ENCODE measurements at places on chromosomes 13 and 19.
A peak's percentile ranks its signal among the peaks of the same experiment; 100 is the strongest.

- DNase-seq = no peak
These were observed 131.3 kb downstream of the LACC1 start for GRCh38 chr13:44011036-44011435.

DNA sequence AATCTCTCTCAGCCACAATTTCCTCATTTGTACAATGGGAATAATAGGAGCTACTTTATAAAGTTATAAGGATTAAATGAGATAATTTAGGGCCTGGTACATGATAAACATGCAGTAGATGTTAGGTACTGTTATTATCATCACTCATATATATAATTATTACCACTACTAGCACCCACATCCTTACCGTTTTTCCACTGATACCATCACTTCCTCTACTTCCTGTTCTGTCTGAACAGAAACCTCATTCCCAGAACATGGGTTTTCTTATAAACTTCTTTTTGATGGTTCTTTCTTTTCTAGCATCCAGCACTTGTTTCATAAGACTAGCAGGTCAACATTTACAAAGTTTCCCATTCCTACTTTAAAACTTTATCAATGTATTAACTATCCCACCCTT lies 6.3 kb downstream of the CDADC1 start:
- no peak for DNase-seq

GRCh38 chr13:110151462-110151861 lies 155.5 kb downstream of the COL4A1 start:
- DNase-seq = no peak

GRCh38 chr13:45473627-45474026 lies 8.9 kb downstream of the COG3 start:
- DNase-seq = peak; percentile 42

GRCh38 chr13:78177306-78177705 lies 258.7 kb upstream of the EDNRB start:
- DNase-seq = no peak

- DNase-seq = no peak
These were observed at the start of gene ZSCAN1 for GRCh38 chr19:58033741-58034476. Gene ZSCAN1 (plus strand): TSS chr19:58034025. CDS start chr19:58037837, 3,812 bp downstream.

DNA sequence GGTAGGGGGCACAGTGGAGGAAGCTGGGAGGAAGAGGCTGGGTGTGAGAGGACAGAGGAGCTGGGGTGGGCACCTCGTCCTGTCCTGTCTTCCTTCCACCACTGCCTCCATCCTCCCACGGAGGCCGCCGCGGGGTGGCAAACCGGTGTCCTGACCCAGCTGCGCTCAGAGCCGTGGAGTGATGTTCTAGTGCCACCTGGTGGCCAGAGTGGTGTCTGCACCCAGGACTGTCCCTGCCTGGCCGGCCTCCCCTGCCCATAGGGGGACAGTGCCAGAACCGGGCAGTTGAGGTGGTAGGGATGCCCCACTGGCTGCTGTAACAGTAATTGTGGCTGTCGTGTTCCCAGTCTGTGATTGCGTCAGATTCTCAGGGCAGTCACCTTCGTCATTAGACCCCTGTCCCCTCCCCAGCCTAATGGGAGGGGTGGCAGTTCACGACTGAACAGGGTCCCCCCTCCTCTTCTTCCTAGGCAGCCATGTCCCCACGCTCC lies 11.1 kb upstream of the ARRDC2 start:
- peak; percentile 78 for DNase-seq

GRCh38 chr19:38204728-38205127 lies 19.3 kb downstream of the DPF1 start:
- no peak for DNase-seq

DNA sequence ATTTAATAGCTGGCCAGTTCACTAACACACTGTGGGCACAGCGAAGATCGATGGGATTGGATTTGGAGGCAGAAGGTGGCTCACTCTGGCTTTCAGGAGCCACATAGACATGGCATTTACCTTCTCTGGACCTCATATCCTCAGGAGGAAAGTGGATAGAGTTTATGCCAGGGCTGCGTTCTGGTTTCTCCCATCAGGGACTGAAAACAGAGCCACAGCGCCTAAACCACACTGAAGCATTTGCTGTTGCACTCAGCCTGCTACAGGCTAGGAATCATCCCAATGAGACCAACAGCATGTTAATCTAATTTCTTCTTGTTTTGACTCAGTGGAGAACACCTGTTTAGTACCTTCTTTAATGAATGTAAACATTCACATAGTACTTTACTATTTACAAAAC lies 1.6 kb downstream of the CYSLTR2 start:
- DNase-seq = no peak

DNA sequence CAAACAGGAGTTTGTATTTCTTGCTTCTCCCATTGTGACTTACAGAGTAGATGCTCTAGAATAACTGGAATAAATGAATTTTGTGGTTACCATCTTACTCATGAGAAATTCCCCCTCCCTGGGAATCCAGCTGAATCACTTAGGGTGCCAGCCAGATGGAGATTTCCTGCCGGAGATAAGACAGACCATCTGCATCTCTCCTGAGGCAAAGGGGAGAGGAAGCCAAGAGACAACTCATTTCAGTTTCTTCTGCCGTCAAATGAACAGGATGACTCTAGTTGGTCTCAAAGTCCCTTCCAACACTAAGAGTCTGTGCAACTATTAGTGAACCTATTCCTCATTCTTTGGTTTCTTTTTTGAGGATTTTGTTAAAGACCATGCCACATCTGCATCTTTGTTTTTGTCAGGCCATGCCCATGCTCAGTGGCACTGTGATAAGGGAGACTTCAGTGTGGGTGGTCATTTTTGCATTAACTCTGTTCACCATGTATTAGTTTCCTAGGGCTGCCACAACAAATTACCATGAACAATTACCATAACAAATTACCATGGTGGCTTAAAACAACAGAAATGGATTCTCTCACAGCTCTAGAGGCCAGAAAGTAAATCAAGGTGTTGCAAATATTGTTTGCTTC lies 112.8 kb downstream of the NDFIP2 start:
- no peak for DNase-seq

DNA sequence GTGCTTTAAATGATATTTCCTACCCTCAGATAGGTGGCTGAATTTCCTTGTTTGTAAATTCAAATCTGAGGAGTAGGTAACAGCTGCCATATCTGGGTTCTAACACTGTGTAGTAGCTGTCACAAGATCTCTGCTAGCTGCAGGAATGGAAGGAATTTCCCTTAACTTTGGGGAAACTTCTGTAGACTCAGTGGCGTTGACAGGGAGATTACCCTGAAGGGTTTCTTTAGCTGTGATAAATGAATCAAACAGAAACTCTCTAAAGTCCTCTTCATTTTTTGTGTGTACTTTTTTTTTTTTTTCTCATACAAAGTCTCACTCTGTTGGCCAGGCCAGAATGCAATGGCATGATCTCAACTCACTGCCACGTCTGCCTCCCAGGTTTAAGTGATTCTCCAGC lies 5.3 kb upstream of the EPSTI1 start:
- peak; percentile 49 for DNase-seq

- no peak for DNase-seq
These were observed 24.1 kb upstream of the WDFY2 start for GRCh38 chr13:51559946-51560735.
